Renal cortex interstitium (tissue), 15 donors: ENCODE measurements at places on chromosomes 4 and X. TPM values are rescaled to one million over a fixed set of nuclear protein-coding genes. Genes with fewer than 3 reads are reported as not detected.

Gene SCFD2
- polyA plus RNA-seq: 13.7 TPM

Gene GLRA3
- 0.17 TPM for polyA plus RNA-seq

Gene AMTN
- not detected for polyA plus RNA-seq

Gene DCAF8L1
- not detected for polyA plus RNA-seq

Gene DDX60
- polyA plus RNA-seq: 12.9 TPM

DNA sequence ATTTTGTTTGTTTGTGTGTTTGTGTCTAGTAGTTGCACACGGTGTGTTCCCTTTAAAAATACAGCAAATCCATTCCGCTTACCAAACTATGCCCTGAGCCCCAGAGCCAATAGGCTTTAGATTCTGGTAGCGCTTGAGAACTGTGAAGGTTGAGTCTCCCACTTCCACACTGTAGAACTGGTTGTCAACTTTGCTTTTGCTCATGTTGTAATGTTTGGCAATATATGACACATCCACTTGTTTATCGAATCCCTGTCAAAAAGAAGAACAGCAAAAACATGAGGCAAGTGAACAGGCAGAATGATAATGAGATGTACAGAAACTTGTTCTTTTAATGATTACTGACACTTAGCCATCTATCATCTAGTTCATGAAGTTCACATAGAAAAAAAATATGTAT is 200.6 kb downstream of the MAPK10 start:
- DNase-seq: no peak

DNA sequence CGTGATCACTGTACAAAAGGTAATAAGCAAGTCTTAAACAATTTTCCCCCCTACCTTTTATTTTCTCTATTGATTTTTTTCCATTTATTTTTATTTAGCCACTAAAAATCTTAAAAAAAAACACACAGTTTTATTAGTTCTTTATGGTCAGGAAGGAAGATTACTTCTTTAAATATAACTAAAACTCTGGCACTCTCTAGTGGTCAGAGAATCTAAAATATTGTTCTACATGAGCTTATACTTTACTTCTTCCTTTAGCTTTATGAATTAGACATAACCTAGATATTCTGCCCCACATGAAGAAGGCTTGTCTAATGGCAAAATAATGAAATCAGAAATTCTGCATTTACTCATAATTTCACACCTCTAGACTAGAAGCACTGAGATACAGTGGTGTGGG is 135.2 kb downstream of the PDE5A start:
- DNase-seq: no peak

DNA sequence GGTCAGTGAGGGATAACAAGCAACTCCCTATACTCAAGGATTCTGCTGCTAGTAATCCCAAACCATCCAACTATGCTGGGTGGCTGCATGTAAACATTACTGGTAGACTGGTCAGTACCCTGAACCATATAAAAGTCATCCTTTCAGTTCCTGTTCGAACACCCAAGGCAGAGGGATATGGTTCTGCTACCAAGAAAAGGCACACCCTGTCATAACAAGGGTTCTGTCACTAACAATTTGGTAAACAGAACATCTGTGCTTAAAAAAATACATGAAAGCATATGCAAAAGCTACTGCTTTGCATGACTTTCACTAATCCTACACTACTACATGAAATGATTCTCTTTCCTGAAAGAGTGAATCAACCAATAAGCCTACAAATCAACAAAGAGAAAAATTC is 76.8 kb upstream of the MCF2 start:
- no peak for DNase-seq

DNA sequence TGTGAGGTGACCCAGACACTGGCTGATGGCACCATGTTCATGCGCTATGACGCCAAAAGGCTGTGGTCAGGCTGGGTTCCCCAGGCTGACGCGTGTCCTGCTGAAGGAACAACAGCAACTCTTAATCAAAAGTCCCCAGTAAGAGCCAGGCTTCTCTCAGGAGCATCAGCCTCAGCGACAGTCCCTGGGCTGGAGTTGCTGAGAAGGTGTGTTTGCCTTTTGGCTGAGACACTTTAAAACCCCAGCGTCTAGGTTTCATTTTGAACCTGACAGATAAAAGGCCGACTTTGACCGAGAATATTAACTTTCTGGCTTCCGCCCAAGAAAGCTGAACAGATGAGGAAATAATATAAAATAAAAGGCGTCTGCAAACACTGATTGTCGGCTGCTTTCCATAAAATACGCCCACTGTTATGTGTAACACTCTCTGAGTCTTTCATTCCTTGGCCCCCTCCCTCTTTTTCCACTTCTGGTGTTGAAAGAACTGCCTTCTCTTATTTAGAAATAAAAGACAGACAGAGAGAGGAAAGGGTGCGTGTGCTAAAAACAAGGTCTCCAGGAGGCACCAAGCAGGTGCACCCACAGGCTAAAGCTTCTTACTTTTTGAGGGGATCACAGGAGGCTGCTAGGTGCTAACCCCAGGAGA is 373.6 kb downstream of the MID1IP1 start:
- DNase-seq: no peak

DNA sequence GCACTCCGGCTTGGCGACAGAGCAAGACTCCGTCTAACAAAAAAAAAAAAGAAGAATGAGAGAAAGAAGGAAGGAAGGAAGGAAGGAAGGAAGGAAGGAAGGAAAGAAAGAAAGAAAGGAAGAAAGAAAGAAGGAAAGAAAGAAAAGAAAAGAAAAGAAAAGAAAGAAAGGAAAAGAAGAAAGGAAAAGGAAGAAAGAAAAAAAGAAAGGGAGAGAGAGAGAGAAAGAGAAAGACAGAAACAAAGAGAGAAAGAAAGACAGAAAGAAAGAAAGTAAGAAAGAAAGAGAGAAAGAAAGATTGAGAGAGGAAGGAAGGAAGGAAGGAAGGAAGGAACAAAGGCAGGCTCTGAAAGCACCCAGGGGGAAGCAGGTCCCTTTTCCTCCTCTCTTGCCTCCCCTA is 336.6 kb upstream of the GATB start:
- no peak for DNase-seq

DNA sequence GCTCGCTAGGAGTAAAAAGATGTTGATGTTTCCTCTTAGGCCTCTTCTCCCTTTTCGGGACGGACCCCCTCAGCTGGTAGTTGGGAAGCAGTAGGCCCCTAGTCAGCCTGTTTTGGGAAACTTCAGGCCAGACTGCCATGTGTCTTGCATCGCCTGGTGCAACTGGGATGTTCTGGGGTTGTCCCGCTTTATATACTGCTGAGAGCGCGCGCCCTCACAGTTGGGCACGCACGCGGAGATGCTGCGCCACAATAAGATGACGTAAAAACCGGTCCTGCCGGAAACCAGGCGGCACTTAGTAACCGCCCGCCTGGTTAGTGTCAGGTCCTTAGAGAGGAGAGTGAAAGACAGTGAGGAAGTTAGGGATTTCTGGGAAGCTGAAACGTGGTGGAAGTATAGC is 231.3 kb upstream of the CT83 start:
- DNase-seq: no peak

GRCh38 chrX:138996268-138996667 is 284.8 kb upstream of the FGF13 start:
- DNase-seq: no peak

DNA sequence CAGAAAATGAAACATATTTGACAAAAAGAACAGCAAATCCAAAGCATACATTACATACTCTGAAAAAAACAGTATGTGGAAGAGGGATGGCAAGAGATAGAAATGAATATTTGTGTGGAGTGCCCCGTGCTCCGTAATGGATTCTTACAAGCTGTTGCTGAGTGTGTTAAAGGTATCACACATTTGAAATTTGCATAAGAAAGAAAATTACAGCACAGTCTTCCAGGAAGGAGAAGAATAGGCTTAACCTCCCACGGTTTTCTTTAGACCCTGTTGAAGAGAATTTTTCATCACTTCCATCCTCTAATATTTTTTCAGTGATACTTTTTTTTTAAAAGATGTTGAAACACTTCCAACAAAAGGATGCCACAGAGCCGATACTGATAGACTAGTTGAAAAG is 1489.4 kb downstream of the RAPGEF2 start:
- no peak for DNase-seq

- DNase-seq: no peak
These were observed 10.3 kb downstream of the STAP1 start for GRCh38 chr4:67568820-67569219.

GRCh38 chrX:123088331-123088730 is 95.7 kb upstream of the GRIA3 start:
- DNase-seq: no peak

DNA sequence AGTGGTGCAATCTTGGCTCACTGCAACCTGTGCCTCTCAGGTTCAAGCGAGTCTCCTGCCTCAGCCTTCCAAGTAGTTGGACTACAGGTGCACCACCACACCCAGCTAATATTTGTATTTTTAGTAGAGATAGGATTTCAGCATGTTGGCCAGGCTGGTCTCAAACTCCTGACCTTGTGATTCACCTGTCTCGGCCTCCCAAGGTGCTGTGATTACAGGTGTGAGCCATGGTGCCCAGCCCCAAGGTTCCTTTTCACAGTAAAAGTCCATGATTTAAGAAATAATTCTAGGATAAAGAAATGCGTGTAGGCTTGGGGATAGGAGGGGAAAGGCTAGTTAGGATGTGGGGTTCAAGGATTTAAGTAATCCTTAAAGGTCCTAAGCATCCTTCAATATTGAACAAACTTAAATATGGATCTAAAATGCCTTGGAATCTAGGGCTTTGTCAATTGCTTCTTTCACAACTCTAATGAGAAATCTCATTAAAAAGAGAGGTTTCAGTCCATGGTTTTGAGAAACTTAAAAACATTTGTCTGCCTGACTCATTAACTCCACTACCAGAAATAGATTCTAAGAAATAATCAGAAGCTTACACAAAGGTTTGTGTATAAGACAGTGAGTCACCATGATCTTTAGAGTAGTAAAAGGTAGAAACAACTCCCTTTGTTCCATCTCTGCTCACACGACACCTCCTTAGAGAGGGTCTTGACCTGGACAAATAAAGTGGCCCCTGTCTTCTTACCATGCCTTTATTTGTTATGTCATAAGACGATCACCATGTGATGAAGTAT is 203.2 kb downstream of the PTTG2 start:
- DNase-seq: no peak

DNA sequence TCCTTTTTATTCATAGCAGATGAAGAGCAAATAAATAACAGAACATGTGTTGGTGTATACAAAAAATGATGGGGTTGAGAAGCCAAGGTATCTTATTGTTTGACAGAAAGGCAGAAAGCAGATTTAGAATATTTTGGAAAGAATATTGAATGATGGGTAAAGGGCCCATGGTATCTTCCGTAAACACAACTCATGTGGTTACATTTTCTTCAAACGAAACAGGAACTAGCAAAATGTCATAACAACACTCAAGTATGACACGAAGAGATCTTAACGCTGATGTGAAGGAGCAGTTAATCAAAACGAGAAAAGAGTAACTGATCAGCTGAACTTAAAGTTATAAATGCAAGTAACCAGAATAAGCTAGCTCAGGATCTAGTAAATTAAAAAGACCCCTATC is 195.7 kb upstream of the GK2 start:
- no peak for DNase-seq

DNA sequence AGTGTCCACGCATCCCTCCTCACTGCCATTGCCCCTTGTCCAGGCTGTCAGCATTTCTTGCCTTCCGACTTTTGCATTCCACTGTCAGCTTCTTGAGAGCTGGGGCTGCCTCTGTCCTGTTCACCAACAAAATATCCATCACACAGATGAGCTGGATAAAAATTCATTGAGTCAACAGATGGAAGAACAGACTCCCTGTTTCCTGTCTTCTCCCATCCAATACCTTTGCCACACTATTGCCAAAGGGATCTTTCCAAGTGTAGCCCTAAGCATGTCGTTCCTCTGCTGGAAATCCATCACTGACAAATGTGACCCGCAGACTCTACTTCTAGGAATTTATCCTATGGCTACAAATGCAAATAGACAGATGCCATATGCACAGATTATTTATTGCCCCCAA is 78.0 kb upstream of the PJA1 start:
- DNase-seq: no peak

- DNase-seq: no peak
These were observed 335.1 kb upstream of the CLNK start for GRCh38 chr4:11019451-11020240.

DNA sequence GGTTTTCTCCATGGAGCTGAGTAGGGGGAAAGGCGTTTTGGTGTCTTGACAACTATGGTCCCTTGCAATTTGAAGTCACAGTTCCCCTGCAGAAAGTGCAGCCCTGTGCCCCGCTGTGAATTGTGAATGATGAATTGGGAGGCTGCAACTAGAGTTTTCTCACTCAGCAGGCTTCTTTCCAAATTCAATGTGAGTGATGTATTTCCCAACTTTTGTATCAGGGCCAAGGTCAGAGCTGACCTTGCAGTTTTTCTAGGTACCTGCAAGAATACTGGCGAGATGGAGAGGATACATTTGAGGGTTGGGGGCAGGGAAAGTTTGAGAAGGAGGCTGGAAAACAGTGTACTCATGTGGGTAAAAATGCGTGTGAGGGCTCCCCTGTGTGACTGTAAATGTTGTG is 11.7 kb downstream of the PHEX start:
- no peak for DNase-seq

DNA sequence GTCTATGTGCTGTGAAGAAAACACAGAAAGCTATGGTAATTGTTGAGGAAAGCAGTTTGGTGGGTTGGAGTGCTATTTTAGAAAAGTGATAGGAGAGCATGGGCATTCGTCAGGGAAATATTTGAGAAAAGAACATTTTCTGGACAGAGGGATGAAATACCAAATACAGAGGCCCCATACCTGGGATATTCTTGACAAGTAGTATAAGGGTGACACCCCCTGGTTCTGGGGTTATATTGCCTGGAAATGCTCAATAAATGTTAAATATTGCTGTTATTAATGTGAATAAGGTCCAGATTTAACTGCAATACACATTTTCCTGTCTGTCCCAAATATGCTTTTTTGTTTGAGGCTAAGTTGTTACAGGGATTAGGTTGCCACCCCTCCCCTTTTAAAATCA is 42.9 kb downstream of the WWC2 start:
- DNase-seq: no peak
